ENCODE measurements at places on chromosomes 16 and 17.

- DNase-seq: no peak
Observed at GRCh38 chr16:67423611-67424260, 7.2 kb upstream of the HSD11B2 start.

GRCh38 chr17:36727052-36727451 is 125.7 kb downstream of the MRM1 start:
- no peak for DNase-seq

GRCh38 chr16:9964426-9964825 is 217.8 kb downstream of the GRIN2A start:
- DNase-seq: no peak

GRCh38 chr16:22027633-22028032 is 19.7 kb downstream of the MOSMO start:
- no peak for DNase-seq

GRCh38 chr17:48612854-48613691 is 2.0 kb downstream of the HOXB8 start:
- no peak for DNase-seq

GRCh38 chr16:54484700-54485099 is 198.1 kb upstream of the IRX3 start:
- DNase-seq: no peak

- no peak for DNase-seq
Observed at GRCh38 chr16:57946181-57946801, 24.6 kb downstream of the CNGB1 start.

- no peak for DNase-seq
Observed at GRCh38 chr17:18124345-18125126, 16.0 kb downstream of the MYO15A start.

DNA sequence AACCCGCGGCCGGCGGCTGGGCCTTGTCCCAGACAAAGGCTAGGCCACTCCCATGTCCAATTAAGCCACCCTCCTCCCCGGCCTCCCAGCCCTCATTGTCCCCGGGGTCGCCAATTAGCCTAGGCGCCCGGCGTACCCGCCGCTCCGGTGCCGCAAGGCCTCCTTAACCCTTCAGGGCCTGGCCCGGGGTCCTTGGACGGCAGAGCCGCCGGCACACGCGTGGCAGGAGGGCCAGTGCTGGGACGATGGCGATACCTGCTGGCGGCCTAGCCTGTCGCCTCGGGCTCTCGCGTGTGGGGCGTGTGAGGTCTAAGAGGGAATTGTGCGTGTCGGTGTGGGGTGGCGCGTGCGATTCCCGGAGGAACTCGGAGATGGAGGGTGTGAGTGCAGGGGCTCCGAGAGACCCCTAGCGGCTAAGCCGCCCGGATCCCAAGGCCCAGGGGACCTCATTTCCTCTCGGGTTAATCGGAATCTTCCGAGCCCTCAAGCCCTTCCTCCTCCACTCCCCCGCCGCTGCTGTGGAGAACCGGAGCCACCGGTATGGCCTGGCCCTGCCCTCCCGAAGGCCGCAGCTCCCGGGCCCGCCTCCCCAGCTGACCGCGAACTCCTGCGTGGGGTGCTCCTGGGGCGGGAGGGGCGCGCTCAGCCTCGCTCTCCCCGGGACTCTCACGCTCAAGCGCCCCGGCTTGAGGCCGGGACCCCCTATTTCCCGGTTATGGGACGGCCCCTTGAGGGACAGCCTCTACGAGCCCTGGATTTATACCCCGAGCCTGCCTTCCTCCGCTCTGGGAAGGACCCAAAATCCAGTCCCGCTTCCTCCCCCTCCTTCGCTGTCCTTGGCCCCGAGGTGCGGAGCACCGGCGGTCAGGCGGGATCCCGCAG is 11.9 kb downstream of the TBX2 start:
- peak; percentile 43 for DNase-seq

- DNase-seq: no peak
Observed at GRCh38 chr17:54736573-54736972, 164.1 kb upstream of the TOM1L1 start.

DNA sequence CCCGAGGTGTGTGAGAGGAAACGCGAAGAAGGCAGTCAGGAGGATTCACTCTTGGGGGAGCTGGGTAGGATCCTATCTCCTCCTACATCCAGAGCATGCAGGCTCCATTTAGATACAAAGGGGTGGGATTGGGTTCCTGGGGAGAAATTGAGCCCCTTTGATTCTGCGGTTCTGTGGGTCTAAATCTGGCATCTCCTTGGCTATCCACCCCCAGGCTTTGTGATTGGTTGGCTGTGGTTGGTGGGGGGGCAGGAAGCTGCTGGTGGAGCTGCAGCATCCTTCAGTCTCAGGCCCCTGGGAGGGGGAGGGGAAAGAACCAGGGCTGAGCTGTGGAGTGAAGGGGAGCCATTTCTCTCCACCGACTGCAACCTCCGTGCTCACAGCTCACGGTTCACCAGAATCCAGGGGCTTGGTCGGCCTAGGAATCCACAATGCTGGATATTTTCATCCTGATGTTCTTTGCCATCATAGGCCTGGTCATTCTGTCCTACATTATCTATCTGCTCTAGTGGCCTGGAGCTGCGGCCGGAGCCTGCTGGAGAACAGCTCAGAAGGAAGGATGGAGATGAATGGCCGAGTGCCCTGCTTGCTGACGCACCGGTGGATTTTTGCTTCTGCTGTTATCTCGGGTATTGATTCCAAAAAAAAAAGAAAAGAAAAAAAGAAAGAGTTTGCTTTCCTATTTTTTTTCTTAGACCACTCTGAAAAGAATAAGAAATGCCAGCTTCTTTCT is at the start of gene LASP1NB:
Gene LASP1NB (plus strand): TSS at position 352 of the 733 bp plus-strand sequence.
- DNase-seq: no peak

GRCh38 chr17:64635647-64636305 is 26.3 kb downstream of the SMURF2 start:
- no peak for DNase-seq

GRCh38 chr17:35486920-35487732 is 38.6 kb upstream of the SLFN13 start:
- DNase-seq: peak; percentile 62

DNA sequence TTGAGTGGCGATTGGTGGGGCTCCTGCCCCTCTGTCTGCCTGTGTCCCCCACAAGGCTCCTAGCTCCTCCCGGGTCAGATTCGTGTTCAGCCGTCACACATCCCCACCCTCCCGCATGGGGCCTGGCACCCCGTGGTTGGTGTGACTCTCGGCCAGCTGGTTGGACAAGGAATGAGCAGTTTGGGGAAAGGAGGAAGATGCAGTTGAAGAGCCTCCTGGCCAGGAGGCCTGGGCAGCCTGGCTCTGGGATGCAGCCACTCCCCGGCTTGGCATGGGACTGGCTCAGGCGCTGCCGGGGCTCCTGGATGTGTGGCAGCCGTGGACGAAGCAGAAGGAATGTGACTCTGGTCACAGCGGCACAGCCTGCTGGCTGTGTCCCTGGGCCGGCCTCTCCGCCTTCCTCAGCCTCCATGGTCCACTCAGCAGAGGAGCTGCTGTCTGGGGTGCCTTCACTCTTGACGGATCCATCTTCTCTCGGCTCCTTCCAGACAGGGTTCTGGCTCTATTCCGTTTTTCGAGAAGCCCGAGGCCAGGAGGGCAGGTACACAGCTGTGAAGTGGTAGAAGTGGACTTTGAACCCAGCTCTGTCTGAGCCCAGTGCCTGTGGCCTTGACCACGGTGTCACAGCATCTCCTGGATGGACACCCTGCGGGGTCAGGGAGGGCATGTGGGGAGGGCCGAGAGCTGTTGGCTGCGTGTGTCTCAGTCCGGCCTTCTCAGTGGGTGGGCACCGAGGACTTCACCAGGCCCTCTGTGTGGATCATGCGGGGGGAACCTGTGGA is 2.1 kb downstream of the TRAF7 start:
- no peak for DNase-seq

GRCh38 chr17:63439687-63440086 is 6.4 kb downstream of the CYB561 start:
- no peak for DNase-seq

DNA sequence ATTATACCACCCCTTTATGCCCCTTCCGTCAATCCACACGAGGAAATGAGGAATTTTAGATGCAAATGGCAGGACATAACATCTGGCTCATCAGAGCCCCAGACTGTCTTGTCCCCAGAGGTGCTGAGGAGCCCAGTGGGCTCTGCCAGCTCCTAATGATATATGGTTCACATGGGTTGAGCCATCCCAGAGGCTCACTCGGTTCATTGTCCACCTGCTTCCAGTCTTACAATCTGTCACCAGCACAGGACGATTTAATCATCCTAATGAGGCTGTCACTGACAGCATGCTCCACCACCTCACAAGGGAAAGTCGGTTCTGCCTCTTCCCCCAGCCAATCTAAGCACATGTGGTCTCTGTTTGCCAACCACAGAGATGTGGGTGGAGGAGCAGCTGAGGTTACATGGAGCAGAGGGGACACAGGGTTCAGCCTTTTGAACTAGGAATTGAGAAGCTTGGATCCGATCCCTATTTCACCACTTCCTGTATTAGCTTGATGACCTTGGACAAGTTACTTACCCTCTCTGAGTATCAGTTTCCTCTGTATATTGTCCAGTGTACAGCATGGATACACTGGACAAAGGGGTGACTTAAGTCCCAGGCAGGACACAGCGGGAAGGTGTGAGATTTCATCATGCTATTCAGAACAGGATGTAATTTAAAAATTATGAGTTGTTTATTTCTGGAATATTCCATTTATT is 27.0 kb upstream of the DHX8 start:
- no peak for DNase-seq

GRCh38 chr17:613725-614124 is 100.9 kb downstream of the VPS53 start:
- DNase-seq: no peak

DNA sequence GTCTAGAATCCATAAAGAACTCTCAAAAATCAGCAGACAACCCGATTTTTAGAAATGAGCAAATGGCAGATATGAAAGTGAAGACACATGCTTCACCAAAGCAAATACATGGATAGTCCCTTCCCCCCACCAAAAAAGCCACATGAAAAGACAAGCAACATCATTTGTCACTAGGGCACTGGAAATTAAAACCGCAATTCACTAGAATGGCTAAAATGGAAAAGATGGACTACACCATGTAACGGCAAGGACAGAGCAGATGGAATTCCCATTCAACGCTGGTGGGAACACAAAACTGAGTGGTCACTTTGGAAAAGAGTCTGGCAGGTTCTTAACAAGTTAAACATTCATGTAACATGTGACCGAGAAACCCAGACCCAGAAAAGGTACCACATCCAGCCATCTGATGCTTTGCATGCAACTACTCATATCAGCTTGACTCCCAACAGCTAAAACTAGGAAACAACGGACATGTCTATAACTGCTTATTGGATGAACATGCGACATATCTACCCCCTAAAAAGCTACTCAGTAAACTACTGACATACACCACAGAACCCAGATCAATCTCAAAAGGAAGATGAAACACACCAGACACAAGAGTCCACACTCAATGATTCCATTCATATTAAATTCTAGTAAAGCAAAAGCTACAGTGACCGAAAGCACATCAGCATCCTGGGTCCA is 132.6 kb downstream of the ZNF778 start:
- no peak for DNase-seq

- no peak for DNase-seq
Observed at GRCh38 chr16:52548261-52549010, 1.5 kb upstream of the TOX3 start.

- no peak for DNase-seq
Observed at GRCh38 chr16:49274591-49274990, 7.0 kb downstream of the CBLN1 start.

GRCh38 chr16:85395207-85395912 is 217.8 kb upstream of the GSE1 start:
- peak; percentile 54 for DNase-seq

- DNase-seq: no peak
Observed at GRCh38 chr16:51146256-51146924, 4.7 kb downstream of the SALL1 start.

GRCh38 chr17:63917646-63918045 is 993 bp downstream of the GH1 start:
- no peak for DNase-seq

- DNase-seq: no peak
Observed at GRCh38 chr16:4344983-4345835, 5.9 kb downstream of the PAM16 start.

- DNase-seq: peak; percentile 63
Observed at GRCh38 chr16:88505405-88506082, 52.5 kb downstream of the ZFPM1 start.

GRCh38 chr17:1484676-1485422 is 7.6 kb downstream of the MYO1C start:
- DNase-seq: peak; percentile 75

DNA sequence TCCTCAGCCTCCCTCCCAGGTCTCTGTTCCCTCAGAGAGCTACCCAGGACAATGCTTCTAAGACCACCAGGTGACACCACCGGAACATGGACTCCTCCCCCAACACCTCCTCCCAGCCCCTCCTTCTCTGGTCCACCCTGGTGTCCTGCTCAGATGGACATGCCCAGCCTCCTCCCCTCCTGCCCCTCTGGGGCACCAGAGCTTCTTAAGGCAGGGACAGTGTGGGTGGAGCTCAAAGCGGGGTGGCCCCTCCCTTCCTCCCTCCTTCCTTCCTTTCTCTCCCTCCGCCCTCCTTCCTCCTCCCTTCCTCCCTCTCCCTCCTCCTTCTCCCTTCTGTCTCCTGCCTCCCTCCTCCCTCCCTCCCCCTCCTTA is 22.7 kb downstream of the TRPV3 start:
- DNase-seq: no peak

- DNase-seq: no peak
Observed at GRCh38 chr16:83842756-83843507, 35.2 kb downstream of the HSBP1 start.

GRCh38 chr17:45814622-45815606 is 29.8 kb upstream of the SPPL2C start:
- no peak for DNase-seq

GRCh38 chr17:35046740-35047283 is 16.7 kb downstream of the RFFL start:
- peak; percentile 53 for DNase-seq

DNA sequence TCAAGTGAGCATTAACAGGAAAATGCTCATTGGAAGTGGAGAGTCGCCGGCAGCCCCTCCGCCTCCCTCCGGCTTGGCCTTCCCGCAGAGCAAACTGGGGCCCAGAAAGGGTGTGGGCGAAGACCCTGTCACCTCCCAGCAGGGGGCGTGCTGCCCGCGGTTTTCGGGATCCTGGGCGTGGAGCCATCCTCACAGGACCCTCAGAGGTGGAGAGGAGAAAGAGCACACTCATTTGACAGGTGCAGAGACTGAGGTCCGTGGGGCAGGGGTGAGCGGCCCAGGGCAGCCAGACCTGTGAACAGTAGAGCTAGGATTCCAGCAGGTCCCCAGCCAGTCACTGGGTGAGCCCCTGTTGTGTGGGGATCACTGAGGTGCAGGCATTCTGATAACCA is 1002.9 kb downstream of the KCNJ18 start:
- DNase-seq: no peak

DNA sequence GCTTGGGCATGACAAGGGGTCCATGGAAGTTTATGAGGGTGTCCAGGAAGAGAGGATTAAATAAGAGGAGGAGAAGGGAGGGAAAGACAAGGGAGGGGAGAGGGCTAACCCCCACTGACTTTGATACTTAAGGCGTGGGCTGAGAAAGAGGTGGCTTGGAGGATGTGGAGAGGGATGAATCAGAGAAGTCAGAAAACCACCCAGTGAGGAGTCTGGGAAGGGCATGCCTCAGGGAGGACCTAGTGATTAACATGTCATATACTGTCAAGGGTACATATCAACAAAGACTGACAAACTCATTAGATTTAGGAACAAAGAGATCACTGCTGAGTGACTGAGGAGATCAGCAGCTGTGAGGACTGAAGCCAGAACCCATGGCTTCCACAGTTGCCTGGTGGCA is 145.4 kb downstream of the IRX5 start:
- DNase-seq: no peak

All from GM12891 (cell line).